ENCODE measurements at places on chromosomes 1 and 21.
A peak's percentile ranks its signal among the peaks of the same experiment; 100 is the strongest.

DNA sequence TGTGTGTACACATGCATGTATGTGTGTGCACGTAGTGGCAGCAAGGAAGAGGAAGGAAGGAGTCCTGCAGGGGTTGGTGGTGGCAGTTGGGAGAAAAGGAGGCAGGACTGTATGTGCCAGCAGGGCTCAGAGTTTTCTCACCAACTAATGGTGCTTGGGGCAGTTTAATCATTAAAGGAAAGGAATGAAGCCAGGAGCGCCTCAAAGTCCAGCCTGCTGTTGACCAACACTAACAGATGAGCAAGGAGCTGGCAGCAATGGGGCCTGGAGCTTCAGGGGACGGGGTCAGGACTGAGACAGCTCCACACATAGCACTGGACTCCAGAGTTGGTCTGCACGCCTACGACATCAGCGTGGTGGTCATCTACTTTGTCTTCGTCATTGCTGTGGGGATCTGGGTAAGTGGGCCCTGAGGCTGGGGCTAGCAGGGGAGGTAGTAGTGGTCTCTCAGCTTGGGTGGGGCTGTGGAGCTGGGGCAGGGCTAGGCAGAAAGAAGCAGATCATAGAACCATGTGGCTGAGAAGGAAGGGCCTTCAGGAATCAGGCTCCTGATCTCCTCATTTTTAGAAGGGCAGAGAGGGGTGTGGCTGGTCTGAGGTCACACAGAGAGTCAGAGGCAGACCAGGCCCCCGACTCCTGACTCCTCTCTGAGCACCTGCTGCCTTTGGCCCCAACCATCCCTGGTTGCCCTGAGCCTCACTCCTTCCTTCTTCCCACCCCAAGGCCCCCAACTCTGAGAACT lies at the start of gene SLC5A9:
Gene SLC5A9 (plus strand): TSS at position 216 of the 742 bp plus-strand sequence. CDS start 21 bp downstream, at position 237.
- no peak for DNase-seq

- DNase-seq = peak; percentile 19
Measured at GRCh38 chr1:44318097-44319088, 36.7 kb downstream of the ERI3 start.

- no peak for DNase-seq
Measured at GRCh38 chr1:214303141-214303930, 22.4 kb downstream of the SMYD2 start.

GRCh38 chr21:20646431-20647165 lies 351.6 kb upstream of the NCAM2 start:
- no peak for DNase-seq

DNA sequence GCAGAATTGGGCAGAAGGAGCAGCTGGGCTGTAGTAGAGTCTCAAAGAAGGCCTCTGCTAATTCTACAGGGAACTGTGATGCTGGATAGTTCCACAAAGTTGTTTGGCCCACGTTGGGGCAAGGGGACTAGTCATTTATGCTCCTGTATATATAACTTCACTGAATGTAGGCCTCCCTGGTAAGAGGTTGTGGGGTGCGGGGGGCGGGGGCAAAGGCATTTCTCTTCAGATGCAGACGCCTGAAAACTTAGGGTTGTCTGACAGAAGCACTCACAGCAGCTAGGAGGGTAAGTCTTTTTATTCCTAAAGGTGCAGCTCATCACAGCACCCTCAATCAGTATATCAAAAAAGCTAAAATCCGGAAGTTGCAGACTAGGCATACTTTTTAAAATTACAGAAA lies 38.5 kb upstream of the DENND1B start:
- no peak for DNase-seq

GRCh38 chr1:207362962-207363860 lies 41.7 kb downstream of the CD55 start:
- no peak for DNase-seq

DNA sequence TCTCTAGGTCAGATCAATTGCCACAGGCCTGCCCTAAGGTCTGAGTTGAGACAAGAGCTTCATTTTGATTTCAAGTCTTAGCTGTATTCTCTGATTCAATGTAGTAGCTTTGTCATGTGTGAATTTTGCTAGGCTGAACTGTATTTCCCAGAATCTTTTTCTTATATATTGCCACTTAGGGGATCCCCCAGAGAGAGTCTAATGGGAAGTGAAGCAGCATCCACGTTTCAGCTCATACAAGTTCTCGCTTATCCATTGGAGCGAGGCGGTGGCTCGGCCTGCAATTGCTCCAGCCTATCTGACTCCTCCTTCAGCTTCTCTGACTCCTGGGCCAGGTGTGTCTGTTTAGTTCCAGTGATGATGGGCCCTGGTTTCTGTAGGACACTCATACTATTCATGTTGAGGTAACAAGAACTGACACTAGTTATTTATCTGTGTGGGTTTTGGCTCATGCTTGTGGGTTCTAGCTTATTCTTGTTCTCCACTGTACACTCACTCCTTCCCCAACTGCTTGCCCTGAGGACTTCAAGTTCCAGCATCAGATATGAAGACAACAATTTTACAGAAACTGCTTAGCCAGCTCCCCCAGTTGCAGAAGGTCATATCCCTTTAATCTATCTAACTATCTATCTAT lies 48.2 kb downstream of the TBX19 start:
- no peak for DNase-seq

DNA sequence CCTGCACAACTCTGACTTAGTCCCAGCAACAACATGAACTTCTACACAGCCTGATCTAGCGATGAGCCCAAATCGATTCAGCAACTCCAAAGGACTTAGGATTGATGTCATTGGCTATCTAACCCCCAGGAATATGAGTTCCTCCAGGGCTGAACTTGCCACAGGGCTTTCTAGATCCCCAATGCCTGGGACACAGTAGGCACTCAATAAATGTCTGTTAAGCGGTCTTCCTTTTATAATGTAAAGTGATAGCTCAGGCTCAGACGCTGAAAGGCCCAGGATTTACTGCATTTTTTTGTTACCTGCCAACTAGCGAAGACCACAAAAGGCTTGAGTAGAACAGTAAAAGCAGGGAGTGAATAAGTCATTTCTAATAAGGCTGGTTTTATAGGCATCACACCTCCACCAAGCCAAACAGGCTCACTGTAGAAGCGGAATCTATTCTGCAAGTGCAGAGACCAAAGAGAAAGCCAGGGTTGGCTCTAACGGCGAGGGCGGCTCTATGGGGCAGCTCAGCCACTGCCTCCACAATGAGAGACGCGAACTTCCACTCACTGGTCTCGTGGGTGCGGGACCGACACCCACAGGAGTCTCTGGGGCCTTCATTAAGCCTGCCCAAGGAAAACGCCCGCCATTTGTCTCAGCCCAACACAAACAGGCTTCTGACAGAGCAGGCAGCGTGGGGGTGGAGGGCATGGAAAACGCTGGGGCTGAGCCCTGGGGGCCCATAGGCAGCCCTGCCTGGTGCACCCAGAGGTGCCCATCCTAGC lies 52.0 kb downstream of the HLCS start:
- no peak for DNase-seq

DNA sequence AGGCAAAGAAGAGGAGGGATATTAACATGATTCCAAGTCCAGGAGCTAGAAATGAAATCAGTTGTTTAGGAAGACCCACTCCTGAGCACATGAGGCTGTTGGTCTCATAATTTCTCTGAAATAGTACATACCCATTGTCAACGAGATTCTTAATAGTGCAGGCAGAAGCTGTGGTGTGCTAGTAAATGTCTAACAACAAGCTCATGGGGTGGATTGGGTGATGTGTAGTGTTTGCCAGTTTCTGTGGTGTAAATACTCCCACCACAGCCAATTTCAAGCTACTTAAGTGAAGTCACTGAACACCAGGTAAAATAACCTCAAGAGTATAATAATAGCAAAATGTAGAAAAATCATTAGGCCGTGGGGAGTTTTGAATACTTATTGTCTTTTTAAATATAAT lies 42.0 kb downstream of the SYF2 start:
- DNase-seq = no peak

- DNase-seq = no peak
Measured at GRCh38 chr21:45355573-45355972, 49.4 kb upstream of the COL18A1 start.

DNA sequence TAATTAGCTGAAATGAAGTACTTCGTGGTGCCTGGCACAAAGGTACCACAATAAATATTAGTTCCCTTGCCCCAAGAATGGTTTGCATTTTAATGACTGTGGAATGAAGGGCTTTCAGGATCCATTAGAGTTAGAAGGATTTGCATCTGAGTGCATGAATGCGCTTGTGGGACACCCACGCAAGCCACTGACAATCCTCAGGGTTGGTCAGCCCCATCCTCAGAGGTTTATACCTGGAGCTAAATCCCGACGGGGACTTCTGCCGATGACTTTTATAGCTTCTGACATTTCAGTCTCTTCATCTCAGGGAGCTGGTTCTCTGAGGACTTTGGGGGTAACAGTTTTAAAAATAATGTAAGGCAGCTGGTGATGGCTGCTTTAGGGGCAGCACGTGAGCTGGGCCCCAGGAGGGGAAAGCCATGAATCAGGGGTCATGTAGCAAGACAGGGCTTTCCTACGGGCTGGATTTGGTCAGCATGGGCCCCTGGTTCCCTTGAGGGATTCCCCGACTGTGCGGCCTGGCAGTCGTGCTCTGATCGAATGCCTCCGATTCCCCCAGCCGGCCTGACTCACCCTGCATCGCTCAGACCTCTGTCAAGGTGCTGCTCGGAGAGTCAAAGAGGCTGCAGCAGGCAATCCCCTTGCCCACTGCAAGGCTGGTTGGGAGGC lies 20.8 kb upstream of the IL10 start:
- DNase-seq = no peak

- DNase-seq = no peak
Measured at GRCh38 chr1:29361686-29362085, 125.4 kb downstream of the PTPRU start.

DNA sequence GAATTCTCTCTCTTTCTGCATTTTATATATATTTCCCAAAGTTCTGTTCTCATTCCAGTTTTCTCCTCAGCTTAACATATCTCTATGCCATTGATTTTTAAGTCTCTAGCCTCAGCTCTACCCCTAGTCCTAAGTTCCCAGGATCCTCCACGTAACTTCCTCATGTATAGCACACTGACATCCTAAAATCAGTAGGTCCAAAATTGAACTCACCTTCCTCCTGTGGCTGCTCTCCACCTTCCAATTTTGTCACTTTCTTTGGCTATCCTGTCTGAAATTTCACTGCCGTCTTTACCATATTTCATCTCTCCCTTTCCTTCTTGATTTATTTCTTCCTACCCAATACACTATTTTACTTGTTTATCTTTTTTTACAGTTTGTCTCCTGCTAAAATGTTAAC lies 1.5 kb downstream of the SLAMF6 start:
- no peak for DNase-seq

DNA sequence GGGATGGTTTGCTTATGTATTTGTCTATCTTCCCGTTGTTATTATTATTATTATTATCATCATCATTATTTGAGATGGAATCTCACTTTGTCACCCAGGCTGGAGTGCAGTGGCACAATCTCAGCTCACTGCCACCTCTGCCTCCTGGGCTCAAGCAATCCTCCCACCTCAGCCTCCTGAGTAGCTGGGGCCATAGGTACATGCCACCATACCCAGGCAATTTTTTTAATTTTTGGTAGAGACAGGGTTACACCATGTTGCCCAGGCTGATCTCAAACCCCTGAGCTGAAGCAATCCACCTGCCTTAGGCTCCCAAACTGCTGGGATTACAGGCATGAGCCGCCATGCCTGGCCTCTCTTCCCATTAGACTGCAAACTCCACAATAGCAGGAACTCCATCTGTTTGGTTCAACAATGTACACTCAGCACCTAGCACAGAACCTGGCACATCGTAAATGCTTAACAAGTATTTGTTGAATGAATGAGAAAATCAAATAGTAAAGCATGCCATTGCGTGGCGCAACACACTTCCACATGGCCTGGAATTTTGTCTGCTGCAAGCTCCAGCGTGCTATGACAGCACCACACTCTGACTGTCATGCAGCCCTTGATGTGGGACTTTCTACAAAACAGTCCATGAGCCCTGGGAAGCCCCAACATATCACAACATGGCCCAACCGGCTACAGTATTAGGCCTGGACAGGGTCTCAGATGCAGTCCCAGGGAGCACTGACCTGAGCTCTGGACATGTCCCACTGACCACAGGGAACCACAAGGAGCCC lies 3.8 kb upstream of the TINAGL1 start:
- DNase-seq = no peak

DNA sequence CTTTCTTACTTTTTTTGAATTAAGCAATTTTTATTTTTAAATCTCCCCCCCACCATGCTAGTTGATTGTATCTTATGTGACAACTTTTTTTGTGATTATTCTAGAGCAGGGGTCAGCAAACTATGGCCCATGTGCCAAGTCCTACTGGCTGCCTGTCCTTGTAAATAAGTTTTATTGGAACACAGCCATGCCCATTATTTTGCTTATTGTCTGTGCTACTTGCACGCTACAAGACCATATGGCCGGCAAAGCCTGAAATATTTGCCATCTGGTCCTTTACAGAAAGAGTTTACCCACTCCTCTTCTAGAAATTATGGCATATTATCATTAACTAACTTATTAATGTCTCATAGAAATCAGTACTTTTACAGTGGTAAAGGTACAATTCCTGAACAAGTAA lies 51.7 kb downstream of the AK5 start:
- no peak for DNase-seq

DNA sequence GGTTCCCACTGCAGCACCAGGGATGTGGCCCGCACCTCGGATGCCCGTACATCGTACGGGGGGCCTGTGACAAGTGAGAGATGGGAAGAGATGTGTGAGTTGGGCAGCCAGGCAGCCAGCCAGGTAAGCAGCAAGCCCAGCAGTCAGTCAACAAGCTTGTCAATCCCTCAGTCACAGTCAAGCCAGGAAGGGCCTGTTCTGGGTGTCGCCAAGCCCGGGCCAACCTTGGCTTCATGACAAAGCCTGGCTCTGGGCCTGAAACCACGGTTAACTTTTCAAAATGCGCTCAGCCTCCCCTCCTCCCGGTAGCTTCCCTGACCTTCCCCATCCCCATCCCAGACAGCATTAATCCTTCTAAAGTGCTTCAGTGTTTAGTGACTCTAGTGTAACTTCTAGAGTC lies 31.8 kb downstream of the MYOM3 start:
- no peak for DNase-seq

DNA sequence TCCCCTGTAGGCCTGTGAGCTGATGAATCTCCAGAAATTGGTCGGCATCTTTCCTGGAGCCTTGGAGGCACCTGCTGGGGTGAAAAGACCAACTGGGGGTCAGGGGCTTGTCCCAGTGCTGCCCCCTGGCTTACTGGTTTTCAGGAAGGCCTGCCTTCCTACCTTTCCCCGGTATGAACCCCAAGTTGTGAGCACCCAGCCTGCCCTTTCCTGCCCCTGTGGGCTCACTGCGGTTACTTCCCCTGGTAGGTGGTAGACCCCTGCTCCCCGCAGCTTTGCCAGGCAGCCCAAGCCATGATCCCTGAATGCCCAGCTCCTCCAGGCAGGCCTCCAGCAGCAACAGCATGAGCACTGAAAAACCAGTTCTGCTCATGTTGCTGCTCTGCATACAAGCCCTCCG lies 10.2 kb downstream of the DMRTB1 start:
- DNase-seq = no peak

- DNase-seq = no peak
Measured at GRCh38 chr1:182246783-182247182, 144.8 kb downstream of the GLUL start.

- no peak for DNase-seq
Measured at GRCh38 chr1:211581526-211581925, 2.6 kb upstream of the SLC30A1 start.
